ENCODE measurements at places on chromosomes 11 and 22.

DNA sequence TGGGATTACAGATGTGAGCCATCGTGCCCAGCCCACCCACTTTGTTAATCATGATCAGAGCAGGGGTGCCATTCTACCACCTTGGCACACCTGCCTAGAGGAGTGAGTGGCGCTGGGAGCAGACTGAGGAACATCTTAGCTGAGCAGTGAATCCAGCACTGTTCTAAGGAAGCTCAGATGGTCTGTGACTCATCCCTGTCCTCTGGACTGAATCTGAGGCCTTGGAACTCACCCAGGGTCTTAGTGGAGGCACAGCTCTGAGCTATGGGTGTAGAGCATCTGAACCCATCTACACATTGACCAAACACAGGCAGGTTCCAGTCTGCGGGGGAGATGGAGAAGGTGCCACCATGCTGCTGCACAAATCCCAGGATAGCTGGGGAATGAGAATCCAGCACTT is 14.9 kb downstream of the PGAP2 start:
- DNase-seq, result no peak

DNA sequence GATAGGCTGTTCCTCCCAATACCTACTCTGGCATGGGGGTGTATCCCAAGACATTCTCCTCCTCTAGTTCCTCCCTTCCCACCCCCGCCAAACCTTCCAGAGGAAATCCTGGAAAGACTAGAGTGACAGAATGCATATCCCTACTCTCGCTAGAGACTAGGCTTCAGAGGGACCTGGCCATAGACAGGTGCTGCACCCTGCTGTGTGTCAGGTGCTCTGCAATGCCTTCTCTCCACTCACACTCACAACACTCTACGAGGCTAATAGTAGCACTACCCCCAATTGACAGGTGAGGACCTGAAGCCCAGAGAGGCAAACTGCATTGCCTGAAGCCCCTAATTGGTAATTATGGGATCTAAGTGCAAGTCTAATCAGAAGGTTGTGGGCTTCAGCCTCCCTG is 46.2 kb upstream of the LMO1 start:
- DNase-seq, result no peak

DNA sequence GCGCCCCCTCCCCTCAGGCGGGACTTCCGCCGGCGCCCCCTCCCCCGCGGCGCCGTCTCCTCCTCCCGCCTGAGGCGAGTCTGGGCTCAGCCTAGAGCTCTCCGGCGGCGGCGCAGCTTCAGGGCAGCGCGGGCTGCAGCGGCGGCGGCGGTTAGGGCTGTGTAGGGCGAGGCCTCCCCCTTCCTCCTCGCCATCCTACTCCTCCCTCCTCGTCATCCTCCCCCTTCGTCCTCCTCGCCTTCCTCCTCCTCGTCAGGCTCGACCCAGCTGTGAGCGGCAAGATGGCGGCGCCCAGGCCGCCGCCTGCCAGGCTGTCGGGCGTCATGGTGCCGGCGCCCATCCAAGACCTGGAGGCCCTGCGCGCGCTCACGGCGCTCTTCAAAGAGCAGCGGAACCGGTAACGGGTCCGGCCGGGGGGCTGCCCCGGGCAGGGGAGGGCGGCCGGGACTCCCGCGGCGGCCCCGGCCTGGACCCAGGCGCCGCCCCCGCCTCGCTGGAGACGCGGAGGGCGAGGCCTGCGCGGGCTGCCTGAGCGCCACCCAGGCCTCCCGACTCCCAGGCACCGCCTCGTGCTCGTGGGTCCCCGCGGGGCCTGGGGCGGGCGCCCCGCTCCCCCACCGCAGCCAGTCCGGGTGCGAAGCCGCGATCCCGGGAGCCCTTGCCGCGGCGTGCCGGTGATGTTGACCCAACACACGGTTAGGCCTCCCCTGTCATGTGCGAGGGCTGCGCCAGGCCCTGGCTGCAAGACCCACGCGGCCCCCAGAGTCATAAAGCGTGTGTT is at the start of gene ATXN10:
Gene ATXN10 (plus strand): TSS at position 52 of the 781 bp plus-strand sequence. CDS start 230 bp downstream, at position 282.
- DNase-seq, result peak; percentile 81

- DNase-seq, result no peak
These were observed 19.0 kb upstream of the PTPRJ start for GRCh38 chr11:47961383-47961782.

DNA sequence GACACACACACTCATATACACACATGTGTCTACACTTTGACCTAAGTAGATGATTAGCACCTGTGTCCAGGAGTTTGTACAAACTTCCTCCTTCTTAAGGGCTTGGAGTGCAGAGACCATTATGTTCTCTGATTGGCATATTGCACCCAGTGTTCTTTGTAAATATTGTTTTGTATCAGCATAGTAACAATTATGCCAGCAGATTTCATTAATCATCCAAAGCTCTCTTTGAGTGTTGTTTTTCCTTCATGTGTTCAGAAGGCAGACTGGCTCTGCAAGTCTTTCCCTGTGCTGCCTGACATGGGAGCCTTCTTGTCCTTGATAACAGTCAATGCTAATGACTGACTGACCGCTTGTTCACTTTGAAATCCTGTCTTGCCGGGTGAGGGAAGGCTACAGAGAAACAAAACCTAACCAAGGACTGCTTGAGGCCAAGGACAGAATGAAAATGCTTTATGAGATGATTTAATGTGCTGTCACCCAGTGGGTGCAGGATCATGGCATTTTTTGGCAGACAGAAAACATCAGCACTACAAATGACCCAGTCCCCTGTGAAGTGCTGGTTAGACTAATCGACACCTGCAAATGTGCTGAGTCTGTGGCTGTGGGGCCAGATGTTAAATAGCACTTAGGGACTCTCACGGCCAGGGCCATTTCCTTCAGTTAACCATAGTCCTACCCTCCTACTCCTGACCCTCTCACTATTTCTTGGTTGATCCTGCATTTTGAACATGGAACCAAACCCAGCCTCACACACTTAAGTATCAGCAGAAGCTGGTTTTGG is 6.6 kb upstream of the BARX2 start:
- DNase-seq, result no peak

DNA sequence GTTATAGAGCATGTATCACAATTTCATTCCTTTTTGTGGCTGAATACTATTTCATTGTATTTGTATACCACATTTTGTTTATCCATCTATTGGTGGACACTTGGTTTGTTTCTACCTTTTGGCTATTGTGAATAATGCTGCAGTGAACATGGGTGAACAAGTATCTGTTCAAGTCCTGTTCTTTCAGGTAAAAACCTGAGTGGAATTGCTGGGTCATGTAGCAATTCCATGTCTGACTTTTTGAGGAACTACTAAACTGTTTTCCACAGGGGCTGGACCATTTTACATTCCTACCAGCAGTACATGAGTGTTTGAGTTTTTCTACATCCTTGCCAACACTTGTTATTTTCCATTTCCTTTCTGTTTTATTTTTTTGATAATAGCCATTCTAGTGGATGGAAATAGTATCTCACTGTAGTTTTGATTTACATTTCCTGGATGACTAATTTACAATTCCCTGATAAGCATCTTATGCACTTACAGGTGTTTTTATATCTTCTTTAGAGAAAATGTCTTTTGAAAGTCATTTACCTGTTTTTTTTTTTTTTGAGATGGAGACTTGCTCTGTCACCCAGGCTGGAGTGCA is 12.2 kb downstream of the CABIN1 start:
- DNase-seq, result no peak

DNA sequence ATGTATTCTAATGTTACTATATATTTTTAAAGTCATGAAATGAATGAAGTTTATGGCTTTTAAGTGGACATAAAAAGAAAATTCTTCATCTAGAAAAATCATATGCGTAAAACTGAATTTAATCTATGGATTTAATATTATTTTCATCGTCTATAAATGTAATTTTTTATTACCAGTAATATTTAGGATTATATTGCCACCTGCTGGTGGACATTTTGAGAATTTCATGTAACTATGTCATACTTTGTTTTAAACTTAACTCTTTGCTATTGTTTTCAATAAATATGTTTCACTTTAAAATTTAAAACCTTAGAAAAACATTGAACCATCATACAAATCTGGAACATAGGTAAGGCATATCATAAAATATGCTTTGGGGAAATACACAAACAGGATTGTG is 66.5 kb upstream of the CEP126 start:
- DNase-seq, result no peak

- no peak for DNase-seq
These were observed 3.8 kb downstream of the SLC7A4 start for GRCh38 chr22:21028277-21029251.

GRCh38 chr22:49289822-49290679 is 537.6 kb downstream of the BRD1 start:
- DNase-seq, result no peak

DNA sequence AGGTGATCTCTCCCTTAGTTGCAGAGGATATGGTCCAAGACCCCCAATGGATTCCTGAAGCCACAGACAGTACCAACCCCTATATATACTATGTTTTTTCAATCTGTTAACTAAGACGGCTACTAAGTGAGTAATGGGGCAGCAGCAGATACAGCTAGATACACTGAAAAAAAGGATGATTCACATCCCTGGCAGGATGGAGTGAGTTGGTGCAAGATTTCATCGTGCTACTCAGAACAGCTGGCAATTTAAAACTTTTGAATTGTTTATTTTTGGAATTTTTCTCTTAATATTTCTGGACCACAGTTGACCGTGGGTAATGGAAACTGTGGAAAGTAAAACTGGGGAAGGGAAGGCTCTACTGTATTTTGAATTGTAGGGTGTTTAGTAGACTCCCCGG is 17.0 kb upstream of the TMEM218 start:
- no peak for DNase-seq

DNA sequence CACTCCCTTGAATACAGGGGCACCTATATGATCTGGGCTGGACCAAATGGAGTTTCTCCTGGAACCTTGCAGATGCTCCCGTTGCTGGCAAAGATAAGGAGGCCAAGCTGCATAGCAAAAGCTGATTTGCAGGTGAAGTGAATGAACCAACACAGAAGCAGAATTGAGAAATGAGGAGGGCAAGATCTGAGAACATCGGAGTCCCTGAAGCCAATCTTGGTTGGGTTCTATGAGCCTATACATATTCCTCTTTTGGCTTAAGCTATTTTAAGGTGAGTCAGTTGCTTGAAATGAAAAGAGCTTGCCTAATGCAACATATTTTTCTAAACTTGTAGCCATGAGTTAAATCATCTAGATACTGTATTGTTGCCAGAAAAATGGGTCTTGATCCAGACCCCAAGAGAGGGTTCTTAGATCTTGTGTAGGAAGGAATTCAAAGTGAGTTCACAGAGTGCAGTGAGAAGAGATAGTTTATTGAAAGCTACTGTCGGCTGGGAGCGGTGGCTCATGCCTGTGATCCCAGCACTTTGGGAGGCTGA is 23.5 kb downstream of the WEE1 start:
- no peak for DNase-seq
